ENCODE measurements at places on chromosomes 1 and 21. TPM values are rescaled to one million over a fixed set of nuclear protein-coding genes. Genes with fewer than 3 reads are reported as not detected.

The IVL gene
- not detected for total RNA-seq

The KLHDC7A gene
- total RNA-seq: not detected

The OXCT2 gene
- total RNA-seq: 1.1 TPM

The CD1E gene
- not detected for total RNA-seq

The CRNN gene
- not detected for total RNA-seq

The DTL gene
- total RNA-seq: 70.6 TPM

The SHC1 gene
- 62.0 TPM for total RNA-seq

The MCL1 gene
- total RNA-seq: 235 TPM
